ENCODE measurements at places on chromosomes 16 and 17. TPM values are rescaled to one million over a fixed set of nuclear protein-coding genes. Genes with fewer than 3 reads are reported as not detected.

DNA sequence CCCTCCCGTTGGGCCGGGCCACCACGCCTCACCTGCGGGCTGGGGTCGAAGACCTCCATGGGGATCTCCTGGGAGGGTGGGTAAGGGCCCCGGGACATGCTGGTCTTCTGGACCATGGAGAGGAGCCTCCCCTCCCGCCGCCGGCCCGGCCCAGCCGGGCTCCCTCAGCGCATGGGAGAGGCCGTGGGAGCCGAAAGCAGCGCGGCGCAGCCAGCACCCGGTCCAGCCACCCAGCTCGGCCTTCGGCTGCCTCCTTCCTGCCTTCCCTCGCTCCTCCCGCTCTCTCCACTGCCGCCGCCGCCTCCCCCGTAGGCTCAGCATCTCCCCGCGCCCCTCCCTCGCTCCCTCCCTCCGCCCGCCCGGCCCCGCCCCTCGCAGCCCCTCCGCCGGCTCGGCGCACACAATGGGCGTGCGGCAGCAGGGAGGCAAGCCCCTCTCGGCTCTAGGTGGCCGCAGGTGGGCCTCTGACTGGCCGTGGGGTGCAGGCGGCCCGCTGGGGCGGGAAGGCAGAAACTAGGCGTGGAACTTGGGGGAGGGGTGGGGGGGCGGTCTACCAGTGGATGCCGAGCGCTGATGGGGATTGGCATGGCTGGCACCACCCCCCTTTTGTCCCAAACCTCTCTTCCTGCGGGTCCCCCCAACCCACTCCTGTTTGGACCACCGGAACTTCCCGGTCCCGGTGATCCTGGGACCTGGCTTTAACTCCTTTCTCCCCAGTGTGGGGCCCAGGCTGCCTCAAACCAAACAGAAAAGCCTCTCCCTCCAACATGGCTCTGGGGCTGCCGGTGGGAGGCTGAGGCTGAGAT lies at the start of gene CACNB1:
Gene CACNB1, minus strand, starts transcription at position 290 of the 806 bp plus-strand sequence. Its CDS starts 174 bp downstream, at position 116.
- peaks cover 16% of the 10 kb centered on the region for H3K36me3 ChIP-seq
- no peaks in the 10 kb centered on the region for H3K27me3 ChIP-seq
- DNase-seq = peak; percentile 65

DNA sequence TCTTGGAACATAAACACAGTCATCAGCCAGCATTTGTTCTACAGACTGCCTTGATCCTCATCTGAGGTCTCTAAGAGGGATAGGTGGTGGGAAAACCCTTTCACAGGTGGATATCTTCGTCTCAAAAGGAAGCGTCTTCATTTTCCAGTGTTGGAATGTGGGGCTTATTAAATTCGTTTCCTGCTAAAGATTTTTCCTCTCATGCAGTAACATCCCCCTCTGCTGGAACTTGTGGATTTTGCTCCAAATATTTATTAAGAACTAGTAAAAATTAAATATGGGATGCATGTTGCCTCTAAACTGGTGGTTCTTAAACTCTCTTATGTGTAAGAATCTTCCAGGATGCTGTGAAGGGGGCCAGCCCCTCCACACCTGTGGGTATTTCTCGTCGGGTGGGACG lies 20.1 kb upstream of the MLYCD start:
- H3K4me1 ChIP-seq = no peaks in the 10 kb centered on the region
- no peak overlapping the region for H3K27ac ChIP-seq
- no peak overlapping the region for H3K4me3 ChIP-seq
- no peaks in the 10 kb centered on the region for H3K27me3 ChIP-seq

DNA sequence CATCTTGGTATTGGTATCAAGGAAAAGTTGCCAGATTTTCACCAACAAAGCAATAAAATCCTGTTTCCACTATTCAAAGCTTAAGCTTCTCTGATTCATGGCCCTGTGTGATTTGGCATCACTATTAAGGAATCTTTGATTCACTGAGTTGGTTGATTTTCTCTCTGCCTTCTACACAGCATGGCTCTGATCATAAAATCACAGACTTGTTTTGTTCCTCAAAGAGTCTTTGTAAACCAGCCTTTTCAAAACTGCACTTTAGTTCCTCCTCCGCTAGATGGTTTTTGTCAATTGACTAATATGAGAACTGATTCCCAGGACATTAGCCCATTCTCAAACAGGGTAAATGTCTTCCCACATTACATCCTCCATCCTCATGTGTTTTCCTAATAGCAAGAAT lies 197.6 kb downstream of the DNAH9 start:
- no peaks in the 10 kb centered on the region for H3K36me3 ChIP-seq
- H3K4me3 ChIP-seq = no peak overlapping the region

The XYLT1 gene
- 59.6 TPM for total RNA-seq

The RAPGEFL1 gene
- total RNA-seq = 5.4 TPM

GRCh38 chr17:43308999-43309398 lies 75.2 kb upstream of the RNU2-1 start:
- H3K27ac ChIP-seq = no peak overlapping the region
- no peak overlapping the region for H3K4me3 ChIP-seq
- DNase-seq = peak; percentile 44
- H3K36me3 ChIP-seq = no peaks in the 10 kb centered on the region
